ENCODE measurements at places on chromosomes 12 and 14.

DNA sequence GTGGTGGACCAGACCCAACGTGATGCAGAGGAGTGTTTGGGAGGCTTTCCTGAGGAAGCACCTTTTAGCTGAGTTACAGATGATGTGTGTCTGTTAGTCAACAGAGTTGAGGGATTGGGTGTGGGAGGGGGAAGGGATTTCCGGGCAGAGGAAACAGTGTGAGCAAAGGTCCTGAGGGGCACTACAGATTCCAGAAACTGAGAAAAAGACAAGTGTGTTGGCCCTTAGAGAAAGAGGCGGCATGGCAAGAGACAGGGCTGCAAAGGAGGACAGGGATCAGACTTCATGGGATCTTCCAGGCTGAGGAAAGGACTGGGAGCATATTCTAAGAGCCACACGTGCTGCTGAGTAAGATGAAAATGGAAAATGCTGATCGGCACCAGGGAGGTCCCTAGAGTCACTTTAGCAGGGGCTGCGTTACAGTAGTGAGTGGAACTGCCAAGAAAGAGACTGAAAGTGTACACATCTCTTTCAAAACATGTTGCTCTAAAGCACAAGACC lies 9.4 kb upstream of the RPS6KL1 start:
- DNase-seq, result no peak

- no peak for DNase-seq
Measured at GRCh38 chr14:64422756-64423155, 34.6 kb downstream of the MTHFD1 start.

GRCh38 chr14:100286484-100287191 lies 19.6 kb downstream of the SLC25A29 start:
- no peak for DNase-seq

DNA sequence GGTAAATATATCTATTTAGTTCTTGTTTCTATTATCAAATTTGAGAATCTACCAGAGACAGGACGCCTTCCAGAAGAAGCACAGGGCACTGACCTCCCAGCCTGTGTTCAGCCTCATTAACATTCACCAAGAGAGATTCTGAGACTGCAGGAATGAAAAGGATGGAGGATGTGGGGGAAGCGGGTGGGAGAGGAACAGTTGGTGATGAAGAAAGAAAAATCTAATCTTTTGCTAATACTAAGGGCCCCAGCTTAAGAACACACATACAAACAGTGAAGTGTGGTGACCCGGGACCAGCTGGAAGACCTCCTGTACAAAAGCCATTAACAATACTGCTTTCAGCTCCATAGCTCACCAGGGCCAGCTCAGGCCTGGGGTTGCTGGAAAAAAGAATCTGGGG lies 160.5 kb downstream of the NUAK1 start:
- no peak for DNase-seq

DNA sequence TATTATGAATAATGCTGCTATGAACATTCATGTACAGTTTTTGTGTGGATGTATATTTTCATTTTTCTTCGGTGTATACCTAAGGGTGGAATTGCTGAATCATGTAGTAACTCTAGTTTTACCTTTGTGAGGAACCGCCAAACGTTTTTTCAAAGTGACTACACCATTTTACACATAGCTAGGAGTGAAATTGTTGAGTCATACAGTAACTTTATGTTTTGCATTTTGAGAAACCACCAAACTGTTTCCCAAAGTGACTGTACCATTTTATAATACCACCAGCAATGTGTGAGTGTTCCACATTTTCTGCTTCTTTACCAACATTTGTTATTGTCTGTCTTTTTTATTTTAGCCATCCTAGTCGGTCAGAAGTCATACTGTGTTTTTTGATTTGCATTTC lies 3.1 kb upstream of the TPH2 start:
- DNase-seq, result no peak

- DNase-seq, result no peak
Measured at GRCh38 chr14:50117456-50117855, 1.1 kb upstream of the VCPKMT start.

GRCh38 chr12:132377147-132377546 lies 47.8 kb upstream of the GALNT9 start:
- no peak for DNase-seq

DNA sequence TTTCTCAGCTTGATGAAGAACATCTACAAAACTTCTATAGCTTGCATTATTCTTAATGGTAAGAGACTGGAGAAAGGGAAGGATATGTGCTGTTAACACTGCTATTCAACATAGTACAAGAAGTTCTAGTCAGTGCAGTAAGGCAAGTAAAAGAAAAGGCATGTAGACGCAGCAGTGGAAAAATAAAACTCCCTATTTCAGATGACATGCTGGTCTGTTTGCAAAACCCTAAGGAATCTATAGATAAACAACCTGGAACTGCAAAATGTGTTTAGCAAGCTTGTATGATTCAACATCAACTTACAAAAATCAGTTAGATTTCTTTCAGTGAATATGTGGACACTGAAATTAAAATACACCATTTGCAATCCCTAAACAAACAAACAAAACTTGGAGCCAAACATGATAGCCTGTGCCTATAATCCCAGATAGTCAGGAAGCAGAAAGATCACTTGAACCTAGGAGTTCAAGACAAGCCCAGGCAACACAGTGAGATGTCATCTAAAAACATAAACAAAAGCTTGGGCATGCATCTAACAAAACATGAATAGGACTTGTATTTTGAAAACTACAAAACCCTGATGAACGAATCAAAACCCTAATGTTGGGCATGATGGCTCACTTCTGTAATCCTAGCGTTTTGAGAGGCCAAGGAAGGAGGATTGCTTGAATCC lies 293.6 kb upstream of the RGS6 start:
- DNase-seq, result no peak

- DNase-seq, result no peak
Measured at GRCh38 chr14:63964113-63964512, 111.3 kb downstream of the SYNE2 start.

DNA sequence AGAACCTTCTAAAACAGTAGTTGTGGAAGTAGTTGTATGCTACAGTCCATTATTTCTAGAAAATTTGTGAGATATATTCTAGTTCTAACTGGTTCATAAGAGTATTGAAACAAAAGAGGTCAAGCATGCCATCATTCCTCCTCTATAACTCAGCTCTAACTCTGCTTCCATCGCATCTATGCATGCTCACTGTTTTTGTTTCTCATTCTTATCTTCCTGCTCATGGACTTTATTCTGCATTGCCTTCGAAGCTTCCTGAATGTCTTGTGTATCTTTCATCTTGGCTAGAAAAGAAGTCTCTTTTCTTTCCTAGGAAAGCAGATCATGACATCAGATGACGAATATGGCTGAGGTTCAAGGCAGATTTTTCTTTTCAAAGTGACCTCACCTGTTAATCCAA lies 402 bp downstream of the LMNTD1 start:
- DNase-seq, result no peak

- DNase-seq, result no peak
Measured at GRCh38 chr14:102234331-102235264, 70.4 kb downstream of the MOK start.

- DNase-seq, result no peak
Measured at GRCh38 chr12:96015672-96016071, 19.5 kb upstream of the HAL start.

DNA sequence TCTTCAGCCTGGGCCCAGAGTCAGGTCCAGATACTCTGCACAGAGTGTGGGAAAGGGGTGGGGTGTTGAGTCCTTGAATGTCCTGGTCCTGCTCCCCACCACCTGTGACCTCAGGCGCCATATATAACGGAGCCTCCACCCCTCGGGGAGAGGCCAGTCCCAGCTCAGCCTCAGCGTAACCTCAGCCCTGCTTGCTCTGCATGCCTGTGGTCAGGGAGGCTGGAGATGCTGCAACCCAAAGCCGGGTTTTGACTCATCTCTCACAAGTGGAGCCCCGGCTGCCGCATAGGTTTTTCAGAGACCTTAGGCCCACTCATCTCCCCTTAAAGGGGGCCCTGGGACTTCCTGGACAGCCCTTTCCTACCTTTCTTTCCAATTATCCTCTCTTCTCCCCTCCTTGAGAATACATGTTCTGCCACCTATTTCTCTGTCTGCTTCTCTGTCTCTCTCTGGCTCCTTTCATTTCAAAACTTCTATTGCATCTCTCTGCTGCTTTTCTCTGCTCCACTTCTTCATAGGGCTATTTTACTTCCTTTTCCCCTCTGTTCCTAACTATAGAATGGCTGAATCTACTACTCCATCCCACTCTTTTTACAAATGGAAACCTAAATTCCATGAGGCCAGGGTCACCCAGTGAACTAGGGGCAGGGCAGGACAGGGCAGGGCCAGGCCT lies 1.2 kb downstream of the ITGB7 start:
- no peak for DNase-seq

DNA sequence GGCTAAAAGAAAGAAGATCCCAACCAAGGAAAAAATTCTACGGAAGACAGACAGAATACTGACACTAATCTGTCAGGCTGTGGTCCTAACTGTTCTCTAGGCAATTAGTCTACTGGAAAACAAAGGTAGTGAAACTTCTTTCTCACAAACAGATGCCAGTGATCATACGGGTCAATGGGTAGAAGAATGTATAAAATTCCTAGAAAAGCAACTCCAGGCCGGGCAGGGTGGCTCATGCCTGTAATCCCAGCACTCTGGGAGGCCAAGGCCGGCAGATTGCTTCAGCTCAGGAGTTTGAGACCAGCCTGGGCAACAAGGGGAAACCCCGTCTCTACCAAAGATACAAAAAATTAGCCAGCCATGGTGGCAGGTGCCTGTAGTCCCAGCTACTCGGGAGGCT lies 64.8 kb downstream of the HECTD4 start:
- no peak for DNase-seq

GRCh38 chr12:65788912-65789311 lies 35.4 kb upstream of the HMGA2 start:
- no peak for DNase-seq

DNA sequence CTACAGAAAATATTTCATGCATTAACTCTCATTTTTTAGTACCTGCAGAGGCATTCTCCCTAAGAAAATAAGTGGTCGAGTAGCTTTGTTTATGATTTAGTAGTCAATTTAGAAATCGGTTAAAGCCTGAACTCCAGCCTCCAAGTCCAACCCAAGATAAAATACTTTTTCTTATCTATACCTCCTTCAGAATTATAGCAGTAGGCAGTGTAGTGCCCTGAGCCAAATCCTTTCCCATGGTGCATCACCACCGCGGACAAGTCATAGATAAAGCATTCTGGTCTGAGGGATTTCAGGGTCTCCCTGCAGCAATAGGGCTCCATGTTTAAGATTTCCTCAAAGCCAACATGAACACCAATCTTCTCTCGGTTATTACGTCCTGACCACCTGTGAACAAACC lies 30.5 kb downstream of the USP44 start:
- no peak for DNase-seq

DNA sequence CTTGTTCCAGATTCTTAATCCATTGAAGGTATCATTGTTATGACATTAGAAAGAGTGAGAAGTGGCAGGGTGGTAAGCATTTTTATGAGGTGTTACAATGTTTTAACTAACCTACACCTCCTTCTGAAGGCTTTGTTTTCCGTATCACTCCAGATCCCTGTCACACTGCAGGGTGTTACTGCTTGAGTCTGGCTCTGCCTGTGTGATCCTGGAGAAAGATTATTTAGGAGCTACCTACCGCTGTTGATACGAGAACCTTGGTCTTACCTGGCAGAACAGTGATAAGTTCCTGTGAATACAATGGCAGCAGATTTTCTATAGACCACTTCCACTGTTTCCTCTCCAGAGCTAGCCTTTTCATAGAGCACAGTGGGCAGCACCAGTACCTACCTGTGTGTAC lies 36.2 kb downstream of the GRIN2B start:
- DNase-seq, result no peak

- no peak for DNase-seq
Measured at GRCh38 chr14:77979666-77980351, 179.9 kb downstream of the ADCK1 start.

DNA sequence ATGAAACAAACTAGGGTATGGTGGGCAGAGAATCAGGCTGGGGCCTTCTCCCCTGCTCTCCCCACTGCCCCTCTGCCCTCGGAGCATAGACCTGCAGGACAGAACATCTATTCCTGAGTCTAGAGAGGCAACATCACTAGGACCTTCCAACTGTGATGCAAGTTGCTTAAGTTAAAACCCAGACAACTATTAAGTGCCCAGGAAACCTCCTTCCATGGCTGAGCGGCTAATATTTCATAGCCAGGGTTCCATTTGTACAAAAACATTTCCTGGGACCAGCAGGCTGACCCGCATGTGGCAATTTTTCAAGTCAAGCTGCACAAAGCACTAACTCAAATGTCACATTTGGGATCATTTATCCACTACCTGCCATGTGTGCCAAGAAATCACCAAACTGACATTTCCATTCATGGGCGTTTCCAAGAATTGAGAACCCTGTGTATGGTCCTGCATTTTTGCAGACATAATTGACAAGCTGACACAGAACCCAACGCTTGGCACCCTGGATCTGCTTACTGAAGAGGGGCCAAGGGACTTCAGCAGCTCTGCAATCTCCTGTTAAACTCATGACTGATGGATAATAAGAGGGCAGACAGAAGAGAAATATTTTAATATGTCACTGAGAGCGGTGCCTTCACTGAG lies 32.7 kb downstream of the NT5DC3 start:
- DNase-seq, result no peak

GRCh38 chr12:127559349-127560040 lies 707.5 kb upstream of the TMEM132C start:
- peak; percentile 16 for DNase-seq

DNA sequence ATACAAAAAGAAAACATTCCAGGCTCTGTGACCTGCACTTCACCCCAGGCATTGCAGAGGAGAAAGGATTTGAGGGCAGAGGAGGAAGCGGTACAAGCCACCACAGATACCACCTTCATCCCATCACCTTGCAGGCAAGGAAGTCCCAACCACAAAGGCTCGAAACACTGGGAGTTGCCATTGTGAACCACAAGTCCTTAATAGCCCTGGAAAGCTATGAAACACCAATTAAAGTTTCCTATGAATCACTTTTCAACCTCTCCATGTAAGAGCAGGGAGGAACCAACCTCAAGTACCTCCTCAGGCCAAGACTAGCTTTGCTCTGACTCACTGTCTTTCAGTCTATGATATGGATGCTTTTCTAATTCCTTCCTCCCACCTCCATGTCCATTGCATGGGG lies 27.0 kb downstream of the MAP3K9 start:
- DNase-seq, result no peak

GRCh38 chr14:50040401-50040775 lies 76.0 kb downstream of the VCPKMT start:
- no peak for DNase-seq

GRCh38 chr14:63383776-63384367 lies 65.1 kb upstream of the GPHB5 start:
- no peak for DNase-seq

- DNase-seq, result no peak
Measured at GRCh38 chr12:121718653-121719239, 6.2 kb downstream of the TMEM120B start.
